ENCODE measurements at places on chromosomes 2 and 18. TPM values are rescaled to one million over a fixed set of nuclear protein-coding genes. Genes with fewer than 3 reads are reported as not detected.

Gene SH3YL1
- total RNA-seq: 18.1 TPM

DNA sequence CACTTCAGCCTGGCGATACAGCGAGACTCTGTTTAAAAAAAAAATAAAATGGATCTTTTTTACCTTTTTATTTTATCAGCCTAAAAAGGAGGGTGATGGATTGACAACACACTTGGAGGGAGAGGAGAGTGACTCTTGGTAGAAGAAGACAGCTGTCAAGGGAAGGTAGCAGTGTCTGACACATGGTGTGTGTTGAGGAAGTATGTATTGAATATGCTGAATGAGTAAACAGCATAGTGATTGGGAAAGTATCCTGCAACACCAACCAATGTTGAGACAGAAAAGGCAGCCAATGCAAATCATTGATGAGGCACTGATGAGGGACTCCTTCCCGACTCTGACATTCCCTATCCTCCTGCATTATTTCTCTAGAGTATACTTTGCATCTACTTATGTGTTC is 306.4 kb downstream of the LPIN1 start:
- DNase-seq: no peak

DNA sequence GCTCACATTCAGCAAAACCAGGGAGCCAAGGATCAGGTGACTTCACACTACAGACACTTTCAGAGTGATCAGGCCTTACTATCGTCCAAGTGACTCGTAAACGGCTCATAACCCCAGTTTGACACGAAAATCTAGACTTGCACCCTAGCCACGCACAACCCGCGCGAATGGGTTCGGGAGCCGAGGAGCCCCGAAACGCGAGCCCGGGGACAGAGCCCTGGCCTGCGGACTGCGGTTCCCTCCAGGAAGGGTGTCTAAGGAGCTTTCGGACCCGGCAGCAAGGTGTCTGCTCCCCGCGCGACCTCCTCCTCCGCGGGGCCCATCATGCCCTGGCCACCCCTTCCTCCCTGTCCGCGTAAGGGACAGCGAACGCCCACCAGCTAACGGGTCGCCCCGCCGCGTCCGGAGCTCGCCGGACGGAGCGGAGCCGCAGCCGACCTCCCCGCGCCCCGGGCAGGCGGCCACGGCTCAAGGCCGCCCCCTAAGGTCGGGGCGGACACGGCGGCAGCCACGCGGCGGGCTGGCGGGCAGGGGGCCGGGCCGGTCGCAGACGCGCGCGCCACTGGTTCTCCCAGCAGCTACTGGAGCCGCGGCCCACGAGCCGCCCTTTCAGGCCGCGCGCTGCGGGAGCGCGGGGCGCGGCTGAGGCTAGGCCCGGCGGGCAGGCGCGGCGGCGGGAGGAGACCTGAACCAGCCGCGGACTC is 575 bp downstream of the ATL2 start:
- peak; percentile 79 for DNase-seq

Gene C2orf81
- 1.4 TPM for total RNA-seq

Gene IL36A
- total RNA-seq: not detected

Gene FBXO41
- total RNA-seq: 1.3 TPM

Gene SLC16A14
- total RNA-seq: 2.1 TPM

DNA sequence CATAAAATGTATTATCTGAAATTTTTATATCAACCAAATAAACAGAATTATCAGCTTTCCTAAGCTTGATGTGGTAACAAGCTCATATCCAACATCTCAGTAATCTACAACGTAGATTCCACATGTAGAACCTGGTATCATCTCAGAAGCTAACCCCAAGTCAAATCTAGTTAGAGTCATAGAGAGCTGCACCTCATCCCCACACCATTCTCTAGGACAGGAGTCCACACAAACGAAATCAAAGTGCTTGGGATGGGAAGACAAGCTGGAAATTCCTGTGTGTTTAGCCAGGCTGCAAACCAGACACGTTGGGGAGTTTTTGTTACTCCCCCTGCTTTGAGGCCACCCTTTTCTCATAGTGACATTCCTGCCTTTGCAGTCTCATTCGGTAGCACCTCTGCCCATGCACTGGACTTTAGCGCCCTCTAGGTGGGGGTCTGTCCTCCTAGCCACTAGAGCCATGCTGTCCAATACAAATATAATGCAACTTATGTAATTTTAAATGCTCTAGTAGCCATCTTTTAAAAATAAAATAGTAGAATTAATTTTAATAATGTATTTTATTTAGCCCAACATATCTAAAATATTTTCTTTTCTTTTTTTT is 28.1 kb upstream of the SATB2 start:
- peak; percentile 73 for DNase-seq

Data from Daoy (cell line).